Astrocyte of the cerebellum (primary cell): ENCODE measurements at places on chromosomes 6 and 20.

DNA sequence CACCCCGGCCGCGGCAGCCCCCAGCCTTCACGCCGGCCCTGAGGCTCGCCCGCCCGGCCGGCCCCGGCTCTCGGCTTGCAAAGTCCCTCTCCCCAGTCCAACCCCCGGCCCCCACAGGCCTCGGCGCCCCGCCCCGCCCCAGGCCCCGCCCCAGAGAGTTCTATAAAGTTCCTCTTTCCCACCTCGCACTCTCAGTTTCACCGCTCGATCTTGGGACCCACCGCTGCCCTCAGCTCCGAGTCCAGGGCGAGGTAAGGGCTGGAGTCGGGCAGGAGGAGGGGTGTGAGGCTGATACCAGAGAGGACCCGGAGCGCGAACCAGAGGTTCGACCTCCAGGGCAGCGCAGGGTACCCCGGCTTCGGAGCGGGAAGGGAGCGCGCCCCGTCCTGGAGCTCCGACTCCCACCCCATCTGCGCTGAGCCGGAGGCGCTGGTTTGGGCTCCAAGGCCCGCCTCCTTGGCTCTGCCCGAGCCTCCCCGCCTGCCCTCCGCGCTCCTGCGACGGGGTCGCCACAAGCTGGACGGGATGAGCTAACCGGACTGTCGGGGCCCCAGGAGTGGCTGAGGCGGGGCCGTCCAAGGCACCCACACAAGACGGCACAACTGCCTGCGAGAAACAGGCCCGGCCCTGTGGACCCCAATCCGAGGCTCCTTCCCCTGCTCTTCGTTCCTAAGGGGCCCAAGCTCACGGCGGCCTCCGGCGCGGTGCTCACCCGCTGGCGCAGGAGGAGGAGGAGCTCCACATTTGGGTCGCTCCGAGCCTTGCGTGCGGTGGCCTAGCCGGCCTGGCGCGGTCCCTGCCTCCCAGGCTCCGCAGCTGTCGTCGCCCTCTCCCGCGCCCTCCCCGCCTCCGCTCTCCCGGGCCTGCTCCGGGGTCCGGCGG, at the start of gene IRF4:
Gene IRF4 (plus strand): TSS at position 194 of the 882 bp plus-strand sequence. CDS start 1,401 bp downstream, outside the sequence.
- no peak for DNase-seq

DNA sequence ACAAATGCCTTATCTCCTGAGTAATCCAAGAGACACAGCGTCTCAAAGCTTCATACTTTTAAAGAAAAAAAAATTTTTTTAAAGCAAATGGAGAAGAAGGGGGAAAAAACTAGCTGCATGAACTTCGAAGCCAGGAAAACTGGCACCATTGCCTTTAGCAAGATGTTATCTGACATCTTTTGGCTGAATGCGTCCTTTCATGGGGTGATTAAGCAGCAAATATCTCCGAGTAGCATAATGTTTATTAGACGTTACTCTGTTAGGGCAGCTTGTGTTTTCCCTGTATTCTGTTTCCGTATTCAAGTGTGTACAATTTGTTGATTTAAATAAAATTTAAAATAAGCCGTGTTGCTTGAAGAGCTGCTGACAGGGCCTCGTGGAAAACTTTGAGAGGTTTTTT, 76.5 kb upstream of the TSHZ2 start:
- no peak for DNase-seq

- DNase-seq, result no peak
These were observed 17.8 kb downstream of the TMEM30A start for GRCh38 chr6:75266716-75267291.

- no peak for DNase-seq
These were observed 166.4 kb upstream of the IRAK1BP1 start for GRCh38 chr6:78700991-78701390.

DNA sequence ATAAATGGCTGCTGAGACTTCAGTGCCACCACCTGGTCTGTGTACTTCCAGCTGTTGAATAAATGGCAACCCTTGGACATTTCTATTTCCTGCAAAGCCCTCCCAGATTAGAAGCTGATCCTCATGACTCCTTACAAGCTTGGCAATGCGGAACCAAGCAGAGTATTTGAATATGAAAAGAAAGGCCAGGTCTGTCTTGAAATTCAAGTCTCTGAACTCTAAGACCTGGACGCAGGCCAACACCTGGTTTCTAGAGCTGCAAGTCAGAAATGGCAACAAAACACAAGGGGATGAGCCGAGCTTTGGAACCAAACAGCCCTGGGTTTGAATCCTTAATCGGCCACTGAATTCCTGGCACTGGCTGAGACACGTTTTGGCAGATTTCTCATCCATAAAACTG, 353.4 kb downstream of the PTPRT start:
- DNase-seq, result no peak

- no peak for DNase-seq
These were observed 196.6 kb downstream of the GJA10 start for GRCh38 chr6:90090866-90091265.

GRCh38 chr6:22298475-22298890, 1.6 kb upstream of the PRL start:
- no peak for DNase-seq

DNA sequence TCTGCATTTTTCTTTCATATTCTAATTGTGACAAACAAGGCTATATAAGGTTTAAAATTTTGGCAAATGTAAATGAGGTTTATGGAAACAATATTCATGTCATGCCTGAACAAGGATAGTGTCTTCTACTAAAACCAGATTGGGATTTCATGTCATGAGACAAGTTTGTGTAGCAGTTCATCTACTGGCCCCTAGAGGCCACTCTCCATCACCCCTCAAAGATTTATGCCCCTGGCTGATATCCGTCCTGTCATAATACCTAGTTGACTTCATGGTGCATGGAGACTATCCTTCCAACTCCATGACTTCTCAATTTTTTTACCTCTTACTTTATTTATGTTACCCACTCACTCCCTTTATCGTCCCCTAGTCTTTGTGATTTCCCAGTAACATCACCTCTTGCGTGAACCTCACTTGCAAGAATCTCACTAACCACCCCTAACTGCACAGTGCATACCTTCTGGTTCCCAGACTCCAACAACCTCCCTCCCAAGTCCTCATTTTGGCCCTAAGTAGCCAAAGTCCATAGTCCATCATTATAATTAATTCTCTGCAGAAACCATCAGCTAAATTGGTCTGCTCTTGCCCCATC, 179.8 kb downstream of the TASP1 start:
- peak; percentile 16 for DNase-seq

- no peak for DNase-seq
These were observed 345.5 kb downstream of the THBS2 start for GRCh38 chr6:168908166-168908565.

- no peak for DNase-seq
These were observed 108.0 kb upstream of the LRFN2 start for GRCh38 chr6:40695114-40695513.

GRCh38 chr20:13262671-13263360, 41.7 kb downstream of the ISM1 start:
- DNase-seq, result no peak

- no peak for DNase-seq
These were observed 229.4 kb upstream of the PLN start for GRCh38 chr6:118318648-118319047.

GRCh38 chr6:12582421-12583110, 134.0 kb upstream of the PHACTR1 start:
- no peak for DNase-seq

DNA sequence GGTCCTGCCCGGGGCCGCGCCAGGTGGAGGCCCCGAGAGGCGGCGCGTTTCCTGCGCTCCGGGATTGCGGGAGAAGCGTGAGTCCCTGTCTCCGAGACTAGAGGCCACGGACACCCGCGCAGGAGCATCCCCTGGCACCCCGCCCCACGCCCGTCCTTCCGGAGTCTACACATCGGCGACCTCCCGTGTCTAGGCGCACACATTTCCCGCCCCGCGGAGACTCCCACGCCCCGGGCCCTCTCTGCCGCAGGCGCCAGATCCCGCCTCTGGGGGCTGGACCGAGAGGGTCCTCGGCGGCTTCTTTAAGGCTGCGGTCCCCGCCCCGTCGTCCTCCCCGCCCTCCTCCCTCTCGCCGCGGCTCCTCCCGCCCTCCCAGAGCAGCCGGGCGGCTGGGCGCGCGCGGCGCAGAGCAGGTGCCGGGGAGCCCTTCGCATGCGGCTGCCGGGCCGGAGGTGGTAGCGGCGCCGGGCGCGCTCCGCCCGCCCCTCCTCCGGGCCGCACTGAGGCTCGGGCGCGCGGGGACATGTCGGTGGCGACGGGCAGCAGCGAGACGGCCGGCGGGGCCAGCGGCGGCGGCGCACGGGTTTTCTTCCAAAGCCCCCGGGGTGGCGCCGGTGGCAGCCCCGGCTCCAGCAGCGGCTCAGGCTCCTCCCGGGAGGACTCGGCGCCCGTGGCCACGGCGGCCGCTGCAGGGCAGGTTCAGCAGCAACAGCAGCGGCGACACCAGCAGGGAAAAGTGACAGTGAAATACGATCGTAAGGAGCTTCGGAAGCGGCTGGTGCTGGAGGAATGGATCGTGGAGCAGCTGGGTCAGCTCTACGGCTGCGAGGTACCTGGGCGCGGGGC, at the start of gene PPP1R14C:
Gene PPP1R14C (plus strand): TSS at position 375 of the 846 bp plus-strand sequence. CDS start 149 bp downstream, at position 524.
- no peak for DNase-seq

DNA sequence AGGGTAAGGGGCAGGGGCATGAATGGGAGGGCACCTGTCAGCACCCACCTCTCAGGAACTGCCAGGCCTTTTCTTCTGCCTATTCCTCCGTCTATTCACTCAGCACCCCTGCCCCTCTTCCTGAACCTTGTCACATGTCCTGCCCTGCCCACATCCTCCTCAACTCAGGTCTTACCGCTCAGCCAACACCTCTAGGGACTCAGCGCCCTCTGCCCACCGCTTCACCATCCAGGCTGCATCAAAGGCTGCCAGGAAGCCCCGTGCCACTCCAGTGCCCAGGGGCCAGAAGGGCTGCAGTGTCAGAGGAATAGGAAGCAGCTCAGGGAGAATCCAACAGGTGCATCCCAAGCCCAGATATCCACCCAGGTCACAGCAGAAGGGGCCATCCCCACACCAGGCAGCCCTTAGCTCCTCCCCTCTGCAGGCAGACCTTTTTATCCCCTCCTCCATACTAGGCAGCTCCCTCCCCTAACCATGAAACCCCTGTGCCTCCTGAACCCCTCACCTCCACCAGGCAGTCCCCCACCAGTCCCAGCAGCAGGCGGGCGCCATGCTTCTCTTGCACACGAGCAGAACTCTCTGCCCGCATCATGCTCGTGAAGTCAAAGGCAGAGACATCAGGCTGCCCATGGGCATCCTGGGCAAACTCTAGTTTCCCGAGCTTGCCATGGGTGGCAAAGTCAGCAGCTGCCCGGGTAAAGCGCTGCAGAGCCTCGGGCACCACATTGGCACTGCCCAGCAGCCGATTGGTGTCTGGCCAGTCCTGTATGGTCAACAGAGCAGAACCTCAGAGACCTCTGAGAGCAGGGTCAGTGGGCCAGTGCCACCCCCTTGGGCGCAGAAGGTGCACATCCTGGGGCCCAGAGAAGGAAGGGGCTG, 5.5 kb downstream of the MICAL1 start:
- DNase-seq, result no peak

DNA sequence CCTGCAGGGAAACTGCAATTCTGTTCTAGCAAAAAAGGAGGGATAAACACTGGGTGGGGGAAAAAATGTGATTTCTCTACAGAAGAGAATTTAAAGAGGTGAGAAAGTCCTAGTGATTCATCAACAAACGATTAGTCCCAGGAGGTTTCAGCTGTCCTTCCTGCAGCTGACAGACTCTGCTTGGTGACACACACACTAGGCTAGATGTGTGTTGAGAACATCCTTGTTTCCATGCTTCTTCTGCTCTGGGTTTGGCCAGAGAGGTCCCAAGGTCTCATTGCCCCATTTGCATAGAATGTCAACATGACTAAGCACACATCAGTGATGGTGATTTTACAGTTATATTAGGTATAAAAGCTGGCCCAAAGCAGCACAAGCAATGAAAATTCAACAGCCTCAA, 258.3 kb downstream of the NFATC2 start:
- DNase-seq, result no peak

- no peak for DNase-seq
These were observed 5.9 kb upstream of the LPIN3 start for GRCh38 chr20:41334443-41335421.

GRCh38 chr6:69337311-69337710, 459.5 kb downstream of the LMBRD1 start:
- no peak for DNase-seq

DNA sequence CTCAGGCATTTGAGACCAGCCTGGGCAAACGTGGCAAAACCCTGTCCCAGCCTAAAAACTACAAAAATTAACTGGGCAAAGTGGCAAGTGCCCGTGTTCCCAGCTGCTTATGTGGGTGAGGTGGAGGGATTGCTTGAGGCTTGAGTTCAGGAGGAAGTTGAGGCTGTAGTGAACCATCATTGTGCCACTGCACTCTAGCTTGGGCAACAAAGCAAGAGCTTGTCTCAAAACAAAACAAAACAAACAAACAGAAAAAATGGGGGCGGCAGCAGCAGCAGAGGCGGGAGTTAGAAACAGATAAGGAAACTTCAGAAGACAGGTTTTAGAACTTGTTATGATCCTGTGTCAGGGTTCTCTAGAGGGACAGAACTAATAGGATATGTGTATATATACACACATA, 49.0 kb downstream of the SCAF8 start:
- DNase-seq, result no peak

- DNase-seq, result peak; percentile 60
These were observed 25.0 kb upstream of the ABT1 start for GRCh38 chr6:26571592-26572296.

GRCh38 chr6:134414793-134415192, 96.9 kb upstream of the SGK1 start:
- no peak for DNase-seq

DNA sequence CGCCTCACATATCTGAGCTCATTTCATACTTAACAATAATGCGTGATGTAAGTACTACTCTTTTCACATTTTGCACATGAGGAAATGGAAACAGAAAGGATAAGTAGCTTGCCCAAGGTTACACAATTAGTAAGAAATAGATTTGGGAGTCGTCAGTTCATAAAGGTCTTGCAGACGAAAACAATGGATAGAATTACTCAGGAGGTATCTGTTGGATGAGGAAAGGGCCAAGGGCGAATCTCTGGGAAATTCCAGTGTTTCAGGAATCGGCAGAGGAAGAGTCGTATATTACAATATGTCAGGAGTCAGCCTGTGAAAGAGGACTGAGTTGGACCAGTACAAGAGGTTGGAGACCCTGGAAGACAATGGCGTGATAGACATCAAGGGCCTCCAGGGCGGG, 12.8 kb upstream of the EDN1 start:
- no peak for DNase-seq

GRCh38 chr6:108337721-108338120, 42.9 kb downstream of the AFG1L start:
- no peak for DNase-seq

GRCh38 chr20:6051505-6051904, 2.4 kb downstream of the LRRN4 start:
- peak; percentile 73 for DNase-seq

- no peak for DNase-seq
These were observed 11.0 kb downstream of the FRS3 start for GRCh38 chr6:41768545-41769308.
